ENCODE measurements at places on chromosomes 12 and 14.

- DNase-seq = peak; percentile 66
Observed at GRCh38 chr12:62603061-62603810, 136.6 kb downstream of the MON2 start.

GRCh38 chr14:100388103-100389054 lies 65.2 kb downstream of the SLC25A47 start:
- DNase-seq = no peak

- no peak for DNase-seq
Observed at GRCh38 chr12:81083906-81084513, 6.1 kb downstream of the ACSS3 start.

GRCh38 chr14:59782760-59783159 lies 87.8 kb downstream of the RTN1 start:
- DNase-seq = no peak

DNA sequence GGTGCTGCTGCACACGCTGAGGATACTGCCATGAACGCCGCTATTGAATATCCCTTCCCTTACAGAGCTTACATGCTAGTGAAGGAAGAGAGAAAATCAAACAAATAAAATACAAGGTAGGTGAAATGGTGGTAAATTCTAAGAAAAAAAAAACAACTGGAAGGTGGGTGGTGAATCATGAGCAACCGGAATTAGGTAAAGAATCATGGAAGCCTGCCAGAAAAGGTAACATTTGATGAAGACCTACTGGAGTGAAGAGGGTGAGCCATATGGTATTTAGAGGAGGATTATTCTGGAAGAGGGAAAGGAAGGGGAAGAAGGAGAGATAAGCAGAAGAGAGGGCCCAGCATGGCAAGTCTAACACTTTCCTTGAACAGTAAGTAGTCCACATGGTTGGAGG lies 76.1 kb downstream of the LRIG3 start:
- DNase-seq = no peak

DNA sequence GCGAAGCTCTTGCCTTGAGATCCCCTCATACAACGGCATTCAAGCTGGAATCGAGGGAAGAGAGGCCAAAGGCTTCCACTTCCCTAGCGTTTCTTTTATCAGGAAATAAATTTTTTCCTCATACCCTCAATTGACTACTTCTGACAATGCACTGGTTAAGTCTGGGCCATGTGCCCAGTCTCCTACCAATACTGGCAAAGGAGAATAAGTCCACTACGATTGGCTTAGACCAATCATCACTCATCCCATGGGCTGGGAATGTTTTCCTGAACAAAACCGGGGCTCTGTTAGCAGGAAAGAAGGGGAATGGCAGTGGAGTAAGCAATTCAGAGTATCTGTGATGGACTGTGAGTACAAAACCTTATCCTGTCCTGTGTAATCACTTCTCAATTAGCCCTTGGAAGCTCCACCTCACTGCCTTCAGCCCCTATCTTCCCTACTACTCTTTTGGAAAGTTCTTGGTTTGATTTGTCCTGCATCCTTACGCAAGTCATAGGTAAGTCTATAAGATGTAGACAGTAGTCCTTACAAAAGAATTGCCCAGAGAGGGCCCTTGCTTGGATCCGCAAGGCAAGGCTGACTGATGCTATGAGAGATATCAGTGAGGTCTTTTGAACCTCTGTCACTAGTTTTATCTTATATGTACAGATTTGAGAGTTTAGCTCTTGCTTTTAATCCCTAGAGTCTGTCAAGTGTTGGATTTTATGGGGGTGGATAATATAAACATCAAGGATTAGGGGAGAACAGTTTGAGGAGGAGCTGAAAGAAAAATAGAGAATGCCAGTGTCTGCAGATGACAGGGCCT lies 36.3 kb upstream of the CDK17 start:
- no peak for DNase-seq

- peak; percentile 8 for DNase-seq
Observed at GRCh38 chr12:118376089-118377020, at the start of gene SUDS3. SUDS3 (plus strand) TSS chr12:118376555; CDS start chr12:118376692, 137 bp downstream.

GRCh38 chr12:53077030-53077429 lies 2.2 kb downstream of the SPRYD3 start:
- no peak for DNase-seq

GRCh38 chr14:106269029-106269428 lies 742.6 kb downstream of the TMEM121 start:
- no peak for DNase-seq

DNA sequence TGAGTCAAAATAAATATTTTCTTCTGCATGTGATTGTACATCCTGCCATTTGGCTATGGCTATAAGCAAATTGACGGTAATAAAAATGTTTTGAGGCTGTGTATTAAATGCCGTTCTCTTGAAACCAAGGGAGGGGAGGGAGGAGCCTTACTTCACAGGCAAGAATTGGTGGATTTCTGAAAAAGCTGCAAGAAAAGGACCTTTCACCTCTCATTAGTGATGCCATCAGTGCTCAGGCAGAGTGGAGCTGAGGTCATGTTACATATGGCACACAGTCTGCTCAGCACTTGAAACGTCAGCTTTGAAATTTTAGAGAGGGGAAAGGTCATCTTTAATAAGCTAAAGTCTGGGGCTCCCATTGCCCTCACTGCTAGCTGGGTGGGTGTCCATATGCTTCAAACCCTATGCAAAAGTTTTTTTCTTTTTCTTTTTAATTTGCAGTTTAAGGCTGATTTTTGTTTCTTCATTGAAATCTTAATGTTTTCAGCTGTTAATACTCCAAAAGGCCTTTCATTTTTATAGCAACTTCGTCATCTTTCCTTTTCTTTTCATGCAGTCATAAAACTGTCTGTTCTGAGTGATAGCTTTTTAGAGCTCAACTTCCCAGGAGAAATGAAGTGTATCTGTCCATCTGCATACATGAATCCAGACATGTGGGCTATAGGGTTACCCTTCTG lies 9.8 kb upstream of the SIX1 start:
- no peak for DNase-seq

DNA sequence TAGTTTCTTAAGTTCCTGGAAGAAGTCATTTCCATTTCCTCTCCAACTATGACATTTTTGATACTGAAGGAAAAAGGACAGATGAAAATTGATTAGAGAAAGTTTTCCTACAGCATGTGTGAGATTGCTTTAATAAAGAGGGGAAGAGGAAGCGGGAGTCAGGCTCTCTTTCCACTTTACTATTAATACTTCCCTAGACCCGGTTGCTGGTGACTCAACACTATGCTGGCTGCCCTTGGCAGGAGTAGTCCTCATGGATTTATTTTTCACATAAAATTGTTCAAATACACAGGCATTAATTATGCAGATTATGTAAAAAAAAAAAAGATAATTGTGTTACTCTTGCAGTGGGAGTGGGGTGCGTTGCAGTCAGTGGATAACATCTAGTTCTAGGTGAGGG lies 293.4 kb downstream of the EGLN3 start:
- DNase-seq = no peak

DNA sequence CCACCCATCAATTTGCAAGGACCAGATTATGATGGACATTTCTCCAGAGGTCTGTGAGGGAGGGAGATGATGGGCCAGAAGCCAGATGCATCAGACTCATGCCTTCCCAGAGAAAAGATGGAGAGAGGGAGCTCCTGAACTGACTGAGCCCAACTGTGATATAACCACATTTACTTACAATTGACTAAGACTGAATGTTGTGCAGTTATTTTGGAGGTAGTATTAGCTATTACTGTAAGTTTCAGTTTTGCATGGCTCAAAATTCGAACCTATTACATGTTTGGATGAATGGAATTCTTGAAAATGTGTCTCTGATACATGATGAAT lies 211.1 kb upstream of the SFSWAP start:
- DNase-seq = no peak

- no peak for DNase-seq
Observed at GRCh38 chr12:3662521-3662921, 90.4 kb downstream of the CRACR2A start.
